ENCODE measurements at places on chromosomes 7 and 10.

- no peak for DNase-seq
Measured at GRCh38 chr7:12706900-12707536, 19.6 kb downstream of the ARL4A start.

- no peak for DNase-seq
Measured at GRCh38 chr10:117638200-117638599, 95.7 kb downstream of the EMX2 start.

DNA sequence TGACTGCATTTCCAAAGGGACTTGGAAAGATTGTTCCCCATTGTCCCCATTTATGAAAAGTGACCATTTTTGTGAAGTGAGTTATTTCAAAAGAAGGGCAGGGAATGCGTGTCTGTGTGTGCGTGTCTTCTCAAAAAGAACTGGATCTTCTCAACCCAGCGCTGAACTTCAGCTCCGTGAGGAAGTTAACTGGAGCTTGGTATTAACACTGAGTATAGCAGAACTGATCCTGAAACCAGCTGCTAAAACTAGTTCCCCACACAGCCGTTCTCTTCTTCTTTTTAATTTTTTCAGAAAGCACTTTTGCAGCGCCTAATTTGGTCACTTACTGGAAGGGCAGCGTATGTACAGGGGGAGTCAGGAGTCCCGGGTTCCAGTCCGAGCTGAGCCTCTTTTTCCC is 45.8 kb upstream of the PLEKHA1 start:
- DNase-seq = no peak

DNA sequence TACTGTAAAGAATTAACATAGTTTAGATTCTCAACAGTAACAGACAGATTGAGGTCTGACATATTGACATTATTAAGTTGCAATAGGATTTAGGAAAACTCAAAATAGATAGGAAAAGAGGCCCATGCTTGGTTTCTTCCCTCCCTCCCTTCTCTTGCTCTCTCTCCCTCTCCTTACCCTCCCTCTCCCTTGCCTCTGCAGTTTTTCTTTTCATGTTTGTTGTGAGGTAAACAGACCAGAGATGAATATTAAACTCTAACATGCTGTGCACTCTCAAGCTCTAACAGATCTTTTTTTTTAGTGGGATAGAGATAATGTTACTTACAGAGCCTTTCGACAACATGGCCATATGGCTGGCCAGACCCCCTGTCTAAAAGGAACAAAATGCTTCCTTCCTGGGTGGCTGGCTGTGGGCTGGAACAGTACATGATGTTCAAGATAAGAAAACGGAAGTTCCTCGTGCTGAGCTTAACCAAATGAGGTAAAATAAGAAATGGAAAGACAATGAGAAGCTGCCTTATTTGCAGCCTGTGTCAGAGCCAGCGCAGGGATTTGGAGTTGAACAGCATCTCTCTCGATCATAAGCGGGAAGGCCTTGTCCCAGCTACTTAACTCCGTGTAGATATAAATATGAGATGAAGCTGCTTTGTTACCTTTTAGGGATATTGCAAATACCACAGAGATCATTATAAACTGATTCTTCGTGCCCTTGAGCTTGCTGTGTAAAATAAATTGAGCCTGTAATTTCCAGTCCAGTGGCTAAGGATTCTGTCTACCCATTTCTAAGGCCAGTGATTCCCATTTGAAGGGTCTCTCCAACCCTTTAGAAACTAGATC is 391.9 kb upstream of the NPVF start:
- DNase-seq = no peak

DNA sequence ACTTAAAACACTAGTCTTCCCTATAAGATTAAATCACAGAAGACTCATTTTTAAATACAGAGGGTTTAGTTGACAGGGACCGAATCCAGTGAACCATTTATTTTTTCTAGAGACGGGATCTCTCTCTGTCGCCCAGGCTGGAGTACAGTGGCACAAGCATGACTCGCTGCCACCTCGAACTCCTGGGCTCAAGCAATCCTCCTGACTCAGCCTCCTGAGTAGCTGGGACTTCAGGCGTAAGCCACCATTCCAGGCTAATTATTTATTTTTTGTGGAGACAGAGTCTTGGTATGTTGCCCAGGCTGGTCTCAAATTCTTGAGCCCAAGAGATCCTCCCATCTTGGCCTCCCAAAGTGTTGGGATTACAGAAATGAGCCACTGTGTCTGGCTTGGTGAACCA is 20.9 kb upstream of the LYZL1 start:
- DNase-seq = no peak

DNA sequence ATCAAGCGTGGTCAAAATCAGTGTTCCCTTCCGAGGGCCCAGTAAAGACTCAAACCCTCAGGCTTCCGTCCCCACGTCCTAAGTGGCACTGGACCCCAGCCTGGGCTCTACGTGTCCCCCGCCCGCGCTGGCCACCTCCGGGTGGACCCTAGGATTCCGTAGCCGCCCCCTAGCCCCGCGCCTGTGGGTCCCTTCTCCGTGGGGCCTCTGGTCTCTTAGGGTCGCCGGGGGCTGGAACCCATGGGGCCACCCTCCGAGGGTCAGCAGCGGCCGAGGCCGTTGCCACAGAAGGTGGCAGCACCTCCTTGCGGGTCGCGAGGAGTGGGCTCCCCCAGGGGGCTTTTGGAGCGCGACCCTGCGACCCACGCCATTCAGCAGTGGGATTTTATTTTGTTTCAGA is 170.5 kb upstream of the EEPD1 start:
- DNase-seq = no peak

- DNase-seq = no peak
Measured at GRCh38 chr7:30462179-30462578, 16.4 kb downstream of the NOD1 start.

GRCh38 chr7:19239951-19240350 is 94.7 kb upstream of the FERD3L start:
- DNase-seq = no peak

- DNase-seq = no peak
Measured at GRCh38 chr7:1105189-1105588, 17.3 kb downstream of the GPER1 start.

DNA sequence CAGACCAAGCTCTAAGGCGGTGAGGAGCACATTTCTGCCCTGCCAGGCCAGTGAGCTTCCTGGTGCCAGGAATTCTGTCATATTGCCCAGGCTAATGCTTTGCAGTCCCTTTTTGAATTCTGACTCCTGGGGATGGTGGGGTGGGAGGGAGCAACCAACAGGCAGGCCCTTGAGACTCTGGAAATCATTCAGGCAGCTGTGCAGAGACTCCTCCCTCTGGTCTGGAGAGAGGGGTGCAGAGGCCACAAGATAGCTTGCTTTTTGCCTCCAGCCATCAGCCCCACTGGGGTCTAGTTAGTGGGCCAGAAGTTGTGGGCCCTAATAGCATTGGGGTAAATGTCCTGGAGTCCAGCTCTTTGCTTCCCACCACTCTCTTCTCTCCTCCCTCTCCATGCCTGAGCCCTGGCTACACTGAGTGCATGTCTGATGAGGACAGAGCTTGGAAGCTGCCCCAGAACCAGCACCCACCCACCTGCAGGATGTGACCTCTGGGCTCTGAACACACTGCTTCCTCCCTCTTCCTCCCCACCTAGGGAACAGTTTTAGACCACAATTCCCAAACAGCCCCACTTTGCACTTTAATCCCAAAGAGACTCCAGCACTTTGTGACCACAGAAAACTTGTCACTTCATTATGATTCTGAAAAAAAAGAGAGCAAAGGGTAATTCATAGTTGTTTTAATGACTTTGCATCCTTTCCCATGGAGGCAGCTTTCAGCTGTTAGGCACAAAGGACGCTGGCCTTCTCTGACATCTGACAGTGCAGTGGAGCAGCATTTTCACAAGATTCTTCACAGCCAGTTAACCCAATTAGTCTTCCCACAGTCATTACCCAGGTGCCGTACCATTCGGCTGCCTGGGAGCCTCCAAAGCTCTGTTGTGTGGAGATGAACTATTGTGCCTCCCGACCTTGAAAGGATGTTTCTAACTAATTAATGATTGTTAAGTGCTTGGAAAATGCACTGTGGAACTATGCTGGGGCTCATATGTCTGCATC is 262.5 kb downstream of the TRIL start:
- no peak for DNase-seq

DNA sequence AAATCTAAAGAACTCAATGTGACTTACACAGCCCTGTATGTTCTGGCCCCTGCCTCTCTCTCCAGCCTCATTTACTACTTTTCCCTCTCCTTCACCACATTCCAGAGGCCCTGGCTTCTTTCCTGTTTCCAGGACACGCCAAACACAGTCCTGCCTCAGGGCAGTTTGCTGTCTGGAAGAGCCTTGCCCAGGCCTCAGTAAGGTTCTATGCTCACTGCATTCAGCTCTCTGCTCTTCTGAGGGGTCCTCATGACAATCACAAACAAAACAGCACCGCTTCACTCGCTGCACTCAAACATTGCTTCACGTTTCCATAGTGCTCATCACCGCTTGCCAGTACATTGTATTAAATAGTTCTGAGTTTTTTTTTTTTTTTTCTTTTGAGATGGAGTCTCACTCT is 35.1 kb upstream of the GARS1 start:
- no peak for DNase-seq

- DNase-seq = no peak
Measured at GRCh38 chr10:129396021-129396722, 70.9 kb upstream of the MGMT start.

DNA sequence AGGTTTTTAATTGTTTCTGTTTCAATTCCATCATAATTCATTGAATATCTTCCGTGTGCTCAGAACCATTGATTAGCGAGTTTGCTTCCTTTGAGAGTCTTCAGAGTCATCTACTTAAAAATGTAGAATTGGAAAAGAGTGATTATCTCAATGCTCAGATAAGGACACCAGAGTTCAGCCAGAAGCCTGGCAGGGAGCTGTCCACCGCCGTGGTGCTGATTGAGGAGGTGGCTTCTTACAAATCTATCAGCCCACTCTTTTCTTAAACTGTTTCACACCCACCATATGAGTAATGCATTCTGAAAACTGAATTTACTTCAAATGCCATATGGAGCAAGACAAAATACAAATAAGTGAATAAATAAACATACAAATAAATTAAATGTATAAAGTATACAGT is 79.3 kb downstream of the INSYN2A start:
- no peak for DNase-seq

DNA sequence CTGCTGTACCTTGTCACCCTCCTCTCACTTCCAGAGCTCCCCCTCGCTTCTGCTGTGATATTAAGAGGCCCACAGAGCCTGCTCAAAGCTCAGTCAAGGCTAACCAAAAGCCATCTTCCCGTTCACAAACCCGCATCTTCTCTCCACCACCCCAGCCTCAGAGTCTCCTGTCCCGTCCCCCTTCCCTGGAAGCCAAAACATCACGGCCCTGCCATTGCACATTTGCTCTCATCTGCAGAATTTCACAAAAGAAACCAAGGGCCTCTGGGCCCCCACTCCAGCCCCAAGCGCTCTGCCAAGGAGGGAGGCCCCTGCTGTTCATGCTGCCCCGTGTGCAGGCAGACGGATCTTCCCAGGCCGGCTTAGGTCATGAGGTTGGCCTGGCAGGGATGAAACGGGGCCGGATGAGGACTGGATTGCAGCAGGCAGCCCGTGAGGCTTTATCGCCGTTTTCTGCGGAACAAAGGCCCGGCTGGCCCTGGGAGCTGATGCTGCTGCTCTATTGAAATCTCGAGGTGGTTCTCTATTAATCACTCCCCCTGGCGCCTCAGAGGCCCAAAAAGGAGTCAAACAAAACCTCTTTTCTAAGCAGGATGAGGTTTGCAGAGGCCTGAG is 31.6 kb upstream of the FOXK1 start:
- no peak for DNase-seq

- DNase-seq = no peak
Measured at GRCh38 chr10:115141254-115141653, 48.1 kb downstream of the ATRNL1 start.

DNA sequence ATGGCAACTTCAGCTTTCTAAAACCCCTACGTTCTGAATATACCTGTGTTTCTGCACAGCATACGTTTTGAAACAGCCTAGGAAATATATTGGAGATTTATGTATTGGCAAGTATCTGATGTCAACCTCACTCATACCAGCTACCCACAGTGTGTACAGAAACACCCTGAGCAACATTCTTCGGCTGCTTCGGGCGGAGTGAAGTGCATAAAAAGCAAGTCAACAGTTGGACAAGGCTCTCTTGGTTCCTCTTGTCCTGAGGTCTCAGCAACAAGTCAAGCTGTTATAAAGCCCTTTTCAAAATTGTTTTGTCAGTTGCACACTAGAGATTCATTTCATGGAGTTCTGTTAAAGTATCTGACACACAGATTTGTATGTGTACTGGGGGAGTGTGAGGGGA is 40.0 kb upstream of the PAPSS2 start:
- no peak for DNase-seq

DNA sequence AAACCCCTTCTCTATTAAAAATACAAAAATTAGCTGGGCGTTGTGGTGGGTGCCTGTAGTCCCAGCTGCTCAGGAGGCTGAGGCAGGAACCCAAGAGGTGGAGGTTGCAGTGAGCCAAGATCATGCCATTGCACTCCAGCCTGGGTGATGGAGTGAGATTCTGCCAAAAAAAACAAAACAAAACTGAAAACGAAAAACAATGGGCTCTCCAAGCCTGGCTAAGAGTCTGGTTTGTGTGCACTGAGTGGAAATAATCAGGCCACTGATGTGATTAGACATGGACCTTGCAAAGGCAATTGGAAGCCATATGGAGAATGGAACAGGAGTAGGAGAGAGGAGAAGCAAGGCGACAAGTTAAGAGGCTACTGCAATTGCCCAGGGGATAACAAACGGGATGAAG is 60.1 kb upstream of the GSDME start:
- DNase-seq = no peak

DNA sequence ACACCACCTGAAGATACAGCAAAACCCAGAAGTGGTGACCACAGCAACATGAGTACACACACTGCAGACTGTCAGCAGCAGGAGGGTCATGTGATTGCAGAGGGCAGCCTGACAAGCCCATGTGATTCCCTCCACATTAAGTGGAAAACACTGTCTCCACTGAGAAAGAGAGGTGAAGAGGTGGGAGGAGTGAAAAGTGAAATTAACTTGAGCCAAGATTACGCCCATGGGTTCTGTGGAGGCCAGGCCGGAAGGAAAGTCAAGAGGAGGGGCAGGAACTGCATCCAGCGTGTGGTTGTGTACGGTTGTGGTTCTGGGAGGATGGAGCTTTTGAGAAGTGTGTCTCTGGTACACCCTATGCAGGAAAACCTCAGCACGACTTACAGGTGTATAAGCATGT is 138.5 kb downstream of the PLXNA4 start:
- DNase-seq = no peak

- no peak for DNase-seq
Measured at GRCh38 chr10:59894114-59894513, 12.2 kb downstream of the CCDC6 start.

DNA sequence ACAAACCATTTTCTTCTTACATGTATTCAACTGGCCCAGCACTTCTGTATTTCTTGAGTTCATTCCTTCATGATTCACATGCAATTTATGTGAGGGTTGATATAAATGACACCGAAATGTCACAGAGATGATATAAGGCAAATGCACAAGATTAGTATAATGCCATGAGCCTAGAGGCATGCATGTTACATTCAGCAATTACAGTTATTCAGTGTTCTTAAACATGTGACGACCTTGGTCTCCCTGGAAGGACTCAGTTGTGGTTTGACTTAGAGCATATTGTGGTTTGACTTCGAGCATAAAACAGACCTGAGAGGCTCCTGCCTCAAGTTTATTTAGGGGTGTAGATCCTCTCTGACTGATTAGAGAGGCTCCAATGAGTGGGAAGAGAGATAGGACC is 752.1 kb upstream of the POM121L12 start:
- no peak for DNase-seq

Measured in cortex of kidney (tissue), 1 donor.